ENCODE measurements at places on chromosomes 1 and 21.
A peak's percentile ranks its signal among the peaks of the same experiment; 100 is the strongest.

DNA sequence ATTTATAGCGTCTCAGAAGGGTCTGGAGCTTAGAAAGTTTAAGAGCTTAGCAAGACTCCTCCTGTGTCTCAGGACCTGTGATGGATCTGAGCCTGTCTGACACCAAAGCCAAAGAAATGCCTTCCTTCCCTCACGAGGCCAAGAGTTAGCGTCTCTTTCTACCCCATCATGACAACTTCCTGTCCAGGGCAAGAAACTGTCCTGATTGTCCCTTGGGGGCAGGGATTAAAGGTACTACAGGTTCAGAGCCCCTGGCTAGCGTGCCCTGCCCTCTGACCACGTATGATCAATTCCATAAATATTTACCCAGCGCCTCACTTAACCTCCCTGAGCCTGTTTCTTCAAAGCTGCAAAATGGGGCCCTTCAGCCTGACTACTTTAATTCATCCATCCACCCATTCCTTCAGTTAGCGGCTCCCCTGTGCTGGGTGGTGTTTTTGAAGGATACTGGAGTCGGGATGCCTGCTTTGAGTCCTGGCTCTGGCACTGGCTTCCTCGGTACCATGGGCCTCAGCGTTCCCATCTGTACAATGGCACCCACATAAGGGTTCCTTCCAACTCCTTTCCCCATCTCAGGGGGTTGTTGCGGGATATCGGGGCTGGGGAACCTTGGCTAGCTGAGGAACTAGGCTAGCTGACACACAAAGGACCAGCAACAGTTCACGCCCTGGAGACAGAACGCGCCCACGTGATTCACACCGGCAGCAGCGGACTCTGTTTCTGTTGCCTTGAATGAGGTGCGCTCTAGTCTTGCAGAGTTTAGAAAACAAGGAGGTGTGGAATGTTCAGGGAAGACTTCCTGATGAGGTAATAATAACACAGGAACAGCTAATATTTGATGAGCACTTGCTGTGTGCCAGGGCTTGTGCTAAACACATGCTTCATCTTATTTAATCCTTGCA is 23.0 kb upstream of the EPHA2 start:
- DNase-seq = no peak

- no peak for DNase-seq
Measured at GRCh38 chr1:179105393-179105792, 23.5 kb downstream of the TOR3A start.

GRCh38 chr1:227728059-227728891 is 6.8 kb downstream of the JMJD4 start:
- DNase-seq = peak; percentile 50

DNA sequence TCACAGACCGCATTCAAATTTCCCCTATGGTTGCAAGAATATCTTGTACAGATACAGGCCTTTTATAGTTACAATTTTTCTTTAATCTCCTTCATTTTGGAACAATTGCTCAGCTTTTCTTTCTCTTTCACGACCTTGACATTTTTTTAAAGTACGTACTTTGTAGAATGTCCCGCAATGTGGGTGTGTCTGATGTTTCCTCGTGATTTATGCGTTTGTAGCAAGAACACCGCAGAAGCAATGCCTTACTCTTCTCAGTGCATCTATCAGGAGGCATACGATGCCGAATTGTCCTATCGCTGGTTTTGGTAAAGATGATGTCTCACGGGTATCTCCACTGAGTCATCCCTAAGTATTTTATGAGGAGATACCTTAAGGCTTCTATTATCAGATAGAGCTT is 76.9 kb upstream of the RALGPS2 start:
- DNase-seq = no peak

DNA sequence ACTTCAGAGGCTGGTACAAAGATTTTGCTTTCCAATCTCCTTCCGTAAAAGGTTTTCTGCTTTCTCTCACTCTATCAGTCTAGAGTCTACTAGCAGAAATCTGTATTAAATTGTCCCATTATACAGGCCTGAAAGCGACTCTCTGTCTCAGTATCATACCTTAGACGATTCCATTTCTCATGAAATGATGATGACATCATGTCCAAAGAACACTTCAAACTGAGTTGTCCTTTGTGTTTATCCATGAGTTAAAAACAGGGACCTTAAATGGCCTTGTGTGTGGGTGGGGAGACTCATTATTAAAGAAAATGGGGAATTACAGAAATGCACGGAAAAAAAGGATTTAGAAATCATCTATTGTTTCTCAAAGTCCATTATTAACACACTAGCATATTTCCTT is 21.0 kb upstream of the SLC44A3 start:
- no peak for DNase-seq

DNA sequence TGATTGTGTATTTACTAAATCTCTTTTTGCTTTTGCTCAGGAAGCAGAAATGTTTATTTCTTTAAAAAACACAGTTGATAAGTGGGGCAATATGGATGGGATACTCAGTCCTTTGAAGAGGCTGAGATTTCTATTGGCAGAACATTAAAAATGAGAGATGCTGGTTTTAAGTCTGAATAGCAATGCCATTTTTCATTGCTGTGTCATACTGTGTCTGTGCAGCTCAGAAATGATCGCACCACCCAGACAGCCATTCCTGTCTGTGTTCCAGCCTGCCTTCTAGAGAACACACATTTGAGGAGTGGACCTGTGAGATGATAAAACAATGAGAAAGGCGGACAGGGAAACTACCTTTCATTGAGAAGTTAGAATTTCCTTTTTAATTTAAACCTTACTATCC is 231.2 kb upstream of the USP24 start:
- DNase-seq = no peak

- DNase-seq = no peak
Measured at GRCh38 chr1:226872437-226872836, 2.0 kb downstream of the PSEN2 start.

- DNase-seq = no peak
Measured at GRCh38 chr1:165942927-165943597, 115.6 kb downstream of the UCK2 start.

- no peak for DNase-seq
Measured at GRCh38 chr21:16794950-16795349, 717.9 kb upstream of the CXADR start.

DNA sequence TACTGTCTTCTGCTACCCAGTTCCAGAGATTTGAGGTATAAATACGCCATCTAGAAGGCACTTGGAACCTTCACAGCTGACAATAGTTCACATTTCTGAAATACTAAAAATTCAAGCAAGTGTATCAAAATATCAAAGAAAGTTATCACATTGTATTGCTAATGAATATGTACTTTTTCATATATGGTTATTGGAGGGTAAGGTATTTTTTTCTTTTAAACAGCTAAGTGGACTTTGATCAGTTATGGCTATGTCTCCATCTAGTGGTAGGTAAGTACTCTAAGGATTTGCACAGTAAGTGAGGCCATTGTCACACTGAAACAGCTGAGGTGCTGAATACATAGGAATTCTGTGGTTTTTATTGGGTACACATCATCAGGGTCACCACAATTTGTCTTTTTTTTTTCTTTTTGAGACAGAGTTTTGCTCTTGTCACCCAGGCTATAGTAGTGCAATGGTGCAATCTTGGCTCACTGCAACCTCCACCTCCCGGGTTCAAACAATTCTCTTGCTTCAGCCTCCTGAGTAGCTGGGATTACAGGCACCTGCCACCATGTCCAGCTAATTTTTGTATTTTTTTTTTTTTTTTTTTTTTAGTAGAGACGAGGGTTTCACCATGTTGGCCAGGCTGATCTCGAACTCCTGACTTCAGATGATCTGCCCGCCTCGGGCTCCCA is 49.1 kb upstream of the CR2 start:
- DNase-seq = no peak

DNA sequence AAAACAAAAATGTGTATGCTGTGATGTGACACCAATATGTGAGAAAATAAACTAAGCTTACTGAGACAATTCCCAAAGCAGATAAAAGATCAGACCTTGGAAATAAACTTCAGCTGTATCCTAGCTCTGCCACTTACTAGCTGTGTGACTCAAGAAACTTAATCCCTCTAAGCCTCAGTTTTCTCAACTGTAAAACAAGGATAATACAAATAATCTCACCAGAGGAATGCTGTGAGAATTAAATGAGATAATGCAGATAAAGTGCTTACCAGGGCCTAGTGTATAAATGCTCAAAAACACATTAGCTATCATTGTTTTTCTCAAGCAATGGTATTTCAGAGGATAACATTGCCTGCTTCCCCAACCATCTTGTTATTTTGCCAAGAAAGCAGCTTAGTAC is 2.1 kb downstream of the HEATR1 start:
- no peak for DNase-seq

GRCh38 chr1:180515364-180515763 is 13.0 kb upstream of the ACBD6 start:
- DNase-seq = no peak

DNA sequence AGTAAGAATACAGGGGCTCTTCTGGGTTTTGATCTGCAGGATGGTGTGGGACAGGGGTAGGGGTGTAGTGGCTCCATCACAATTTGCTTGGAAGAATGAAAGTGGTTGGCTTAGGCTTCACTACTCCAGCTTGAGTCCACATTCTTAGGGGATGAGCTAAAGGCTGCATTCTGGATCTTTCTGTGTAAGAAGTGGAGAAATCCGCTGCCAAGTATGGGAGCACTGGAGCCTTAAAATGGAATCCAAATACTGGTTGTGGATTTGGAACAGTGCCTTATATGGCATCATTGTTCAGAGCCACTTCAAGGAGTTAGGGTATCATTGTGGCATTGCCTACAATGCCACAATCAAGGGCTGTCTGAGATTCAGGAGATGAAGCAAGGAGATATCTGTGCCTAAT is 187.1 kb downstream of the LMO4 start:
- no peak for DNase-seq

All from effector CD4-positive, alpha-beta T cell (primary cell).